SK-N-SH (cell line): ENCODE measurements at places on chromosomes 3 and 15. TPM values are rescaled to one million over a fixed set of nuclear protein-coding genes. Genes with fewer than 3 reads are reported as not detected.
A peak's percentile ranks its signal among the peaks of the same experiment; 100 is the strongest.

GRCh38 chr3:73542136-73542535 is 82.6 kb downstream of the PDZRN3 start:
- peaks cover 13% of the 10 kb centered on the region for H3K4me1 ChIP-seq
- no peak overlapping the region for H3K4me3 ChIP-seq
- H3K27me3 ChIP-seq, result no peaks in the 10 kb centered on the region
- DNase-seq, result no peak

The SOX14 gene
- not detected in 2 replicates for polyA plus RNA-seq

The GP9 gene
- polyA plus RNA-seq, result not detected in 2 replicates

The IL17RD gene
- polyA plus RNA-seq, result 2.4 and 3.6 TPM in 2 replicates

The ZNF860 gene
- polyA plus RNA-seq, result not detected in 2 replicates

DNA sequence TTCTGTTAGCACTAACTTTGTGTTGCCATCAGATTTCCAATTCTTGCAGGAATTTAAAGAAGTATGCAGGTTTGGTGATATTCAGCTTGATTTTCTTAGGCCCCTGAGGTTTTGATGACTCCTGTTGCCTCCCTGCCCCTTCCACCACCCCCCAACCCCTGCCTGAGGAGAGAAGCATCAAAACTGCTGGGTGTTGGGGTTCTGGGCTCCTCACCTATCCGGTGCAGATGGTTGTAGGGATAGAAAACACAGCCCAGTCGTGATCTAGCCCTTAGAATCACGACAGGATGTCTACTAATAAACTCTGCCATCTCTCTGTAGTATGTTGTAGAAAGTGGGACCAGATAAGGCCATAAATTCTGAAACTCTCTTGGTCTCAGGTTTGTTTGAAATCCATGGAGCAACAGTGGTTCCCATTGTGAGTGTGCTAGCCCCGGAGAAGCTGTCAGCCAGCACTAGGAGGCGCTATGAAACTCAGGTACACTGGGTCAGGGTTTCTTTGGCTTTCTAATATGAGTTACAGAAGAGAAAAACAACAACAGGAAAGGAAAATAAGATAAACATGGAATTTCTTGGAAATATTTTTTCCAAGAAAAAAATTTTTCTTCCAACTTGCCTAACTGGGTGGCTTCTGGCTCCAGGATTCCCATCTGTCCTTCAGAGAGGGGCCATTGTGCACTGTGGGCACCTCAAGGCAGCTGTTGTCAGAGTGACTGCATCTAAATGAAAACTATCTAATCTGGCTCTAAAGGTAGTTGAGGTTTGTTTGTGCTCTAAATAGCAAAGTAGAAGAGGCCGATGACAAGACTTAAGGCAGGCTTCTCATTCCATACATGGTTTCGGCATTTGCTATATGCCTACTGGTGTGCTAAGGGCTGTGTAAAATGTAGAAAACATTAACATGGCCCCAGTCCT is 8.7 kb downstream of the SRP14 start:
- H3K4me1 ChIP-seq, result no peaks in the 10 kb centered on the region
- H3K4me3 ChIP-seq, result no peak overlapping the region
- no peak for DNase-seq
- H3K27me3 ChIP-seq, result no peaks in the 10 kb centered on the region

DNA sequence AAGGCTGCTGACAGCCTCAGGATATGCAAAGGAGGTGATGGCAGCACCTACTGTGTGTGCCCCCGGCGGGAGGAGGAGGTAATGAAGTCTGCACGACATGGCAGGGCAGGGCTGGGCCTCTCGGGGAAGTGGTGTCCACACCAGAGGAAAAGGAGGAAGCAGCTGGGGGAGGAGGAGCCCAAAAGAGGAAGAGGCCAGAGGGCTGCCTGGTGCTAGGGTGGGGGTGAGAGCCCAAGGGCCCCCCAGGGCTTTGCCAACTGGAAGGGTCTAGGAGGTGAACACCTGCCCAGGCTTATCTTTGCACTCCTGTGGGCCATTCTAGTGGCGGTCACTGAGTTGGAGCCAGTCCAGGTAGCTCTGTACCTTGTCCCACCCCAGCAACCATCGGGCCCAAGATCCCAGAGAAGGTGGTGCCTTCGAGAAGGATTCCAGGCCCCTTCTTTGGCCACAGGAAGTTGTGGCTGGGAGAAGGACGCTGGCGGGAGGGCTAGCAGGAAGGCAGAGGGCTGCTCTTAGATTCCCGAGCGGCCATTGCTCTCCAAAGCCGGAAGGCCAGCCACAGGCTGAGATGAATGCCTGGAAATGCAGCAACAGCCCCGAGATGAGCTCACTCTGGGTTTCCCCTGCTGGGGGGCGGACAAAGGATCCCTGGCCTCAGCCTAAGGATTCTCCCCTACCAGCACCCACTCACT is 7.0 kb downstream of the GNAI2 start:
- peak overlapping the region; percentile 17; the same call in 1 of the 2 replicates for H3K27ac ChIP-seq

- H3K27me3 ChIP-seq, result no peaks in the 10 kb centered on the region
- H3K4me1 ChIP-seq, result peaks cover 38% of the 10 kb centered on the region
- H3K4me3 ChIP-seq, result no peak overlapping the region
- DNase-seq, result no peak
Measured at GRCh38 chr3:128349963-128350599, 116.6 kb downstream of the DNAJB8 start.

- no peaks in the 10 kb centered on the region for H3K4me1 ChIP-seq
- no peak overlapping the region for H3K4me3 ChIP-seq
- H3K27ac ChIP-seq, result no peak overlapping the region
Measured at GRCh38 chr15:69657626-69658025, 205.0 kb downstream of the RPLP1 start.

The LDHAL6B gene
- polyA plus RNA-seq, result not detected in 2 replicates

DNA sequence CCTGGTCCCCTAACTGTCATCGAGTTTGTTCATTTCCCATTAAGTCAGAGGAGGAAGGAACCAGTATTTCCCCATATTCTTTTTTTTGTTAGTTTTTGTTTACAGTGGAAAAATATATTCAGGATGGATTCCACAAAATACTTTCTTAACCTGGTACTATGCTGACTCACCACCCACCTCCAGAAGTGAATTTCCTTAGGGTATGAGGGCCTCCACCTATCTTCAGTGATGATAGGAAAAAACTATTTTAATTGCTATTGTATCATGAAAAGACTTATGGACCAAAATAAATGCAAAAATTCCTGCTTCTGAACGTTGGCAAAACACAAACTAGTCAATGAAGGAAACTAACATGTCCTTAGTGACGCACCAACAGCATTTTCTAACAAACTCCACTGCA is 64.2 kb upstream of the FOXP1 start:
- no peaks in the 10 kb centered on the region for H3K36me3 ChIP-seq
- no peak overlapping the region for H3K4me3 ChIP-seq
- no peak for DNase-seq
